COR-L47 (cell line): ENCODE measurements at places on chromosomes 13 and 19.

GRCh38 chr13:97448503-97449251 is 14.7 kb downstream of the RAP2A start:
- no peak for DNase-seq

DNA sequence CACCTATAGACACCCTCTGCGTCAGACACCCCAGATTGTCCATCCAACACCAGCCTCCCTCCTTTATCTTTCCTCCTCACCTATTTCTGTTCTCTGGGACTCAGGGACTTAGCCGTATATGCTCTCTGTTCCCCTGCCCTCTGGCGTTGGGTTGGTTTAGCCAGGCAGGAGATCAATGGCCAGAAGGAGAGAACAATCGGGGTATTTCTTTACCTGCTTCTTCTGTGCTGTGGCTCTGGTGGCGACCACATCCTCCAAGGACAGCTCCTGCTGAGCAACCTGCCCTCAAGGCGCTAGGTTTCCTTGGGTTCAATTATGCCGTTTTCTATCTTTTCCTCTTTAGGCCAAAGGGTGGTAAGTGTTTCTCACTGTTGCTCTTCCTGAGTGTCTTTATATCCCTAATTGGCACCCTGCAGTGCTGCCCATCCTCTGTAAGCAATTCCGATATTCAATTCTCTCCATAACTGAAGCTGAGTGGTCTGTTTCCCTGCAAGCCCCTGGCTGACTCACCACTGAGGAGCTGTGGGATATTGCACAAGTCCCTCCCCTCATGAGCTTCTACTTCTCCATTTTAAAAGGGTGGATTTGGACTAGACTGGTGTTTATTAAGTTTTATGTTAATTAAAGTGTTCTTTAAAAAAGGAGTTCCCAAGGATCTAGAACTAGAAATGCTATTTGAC is 63.7 kb upstream of the TMTC4 start:
- no peak for DNase-seq

DNA sequence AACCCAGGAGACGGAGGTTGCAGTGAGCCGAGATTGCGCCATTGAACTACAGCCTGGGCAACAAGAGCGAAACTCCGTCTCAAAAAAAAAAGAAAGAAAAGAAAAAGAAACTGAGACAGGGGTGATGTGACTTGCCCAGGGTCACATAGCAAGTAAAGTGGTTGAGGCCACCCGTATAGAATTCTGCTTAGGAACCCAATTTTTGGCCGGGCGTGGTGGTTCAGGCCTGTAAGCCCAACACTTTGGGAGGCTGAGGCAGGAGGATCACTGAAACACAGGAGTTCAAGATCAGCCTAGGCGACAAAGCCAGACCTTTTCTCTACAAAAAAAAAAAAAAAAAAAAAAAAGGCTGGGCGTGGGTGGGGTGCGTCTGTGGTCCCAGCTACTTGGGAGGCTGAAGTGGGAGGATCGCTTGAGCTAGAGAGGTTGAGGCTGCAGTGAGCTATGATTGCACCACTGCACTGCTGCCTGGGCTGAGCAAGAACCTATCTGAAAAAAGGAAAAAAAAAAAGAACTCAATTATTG is 1.3 kb downstream of the SNRPA start:
- no peak for DNase-seq

DNA sequence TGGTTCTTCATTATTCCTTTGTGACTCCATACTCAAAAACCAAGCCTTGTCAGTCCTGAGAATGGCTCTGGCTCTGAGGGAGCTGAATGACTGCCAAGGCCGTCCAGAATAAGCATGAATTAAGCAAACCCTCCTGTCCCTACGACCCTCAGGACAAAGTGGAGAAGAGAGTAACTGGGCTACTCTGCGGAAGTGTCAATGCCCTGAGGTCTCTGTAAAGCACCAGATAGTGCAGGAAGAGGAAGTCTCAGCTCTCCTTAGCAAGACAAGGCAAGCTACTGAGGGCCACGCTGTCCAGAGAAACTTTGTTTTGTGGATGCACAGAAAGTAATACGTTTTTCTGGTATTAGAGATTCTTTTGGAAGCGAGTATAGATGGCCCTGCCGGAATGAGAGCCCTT is 94.1 kb downstream of the RNASEH2B start:
- DNase-seq: no peak

DNA sequence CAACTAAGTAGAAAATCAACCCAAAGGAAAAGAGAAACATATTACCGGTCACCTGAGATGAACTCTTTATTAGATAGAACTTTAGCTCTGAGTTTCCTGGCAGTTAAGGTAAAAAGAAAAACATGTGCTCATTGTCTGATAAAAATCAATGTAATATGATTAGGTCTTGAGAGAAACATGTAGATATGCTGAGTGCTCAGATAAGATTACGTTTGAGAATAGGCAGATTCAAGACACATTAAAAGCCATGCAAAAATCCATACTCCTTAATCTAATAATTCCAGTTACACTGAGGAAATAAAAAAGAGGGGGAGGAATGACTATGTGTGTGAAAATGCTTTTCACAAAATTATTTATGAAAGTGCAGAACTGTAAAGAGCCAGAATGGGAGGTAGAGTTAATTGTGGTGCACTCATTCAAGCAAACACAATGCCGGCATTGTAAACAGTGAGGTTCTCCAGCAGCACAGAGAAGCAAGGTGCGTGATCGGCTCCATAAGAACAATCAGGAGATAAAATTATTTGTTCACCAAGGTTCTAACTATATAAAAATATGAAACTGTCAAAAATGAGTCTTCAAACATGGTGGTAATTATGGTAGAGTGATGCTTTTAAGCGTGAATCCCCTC is 88.8 kb downstream of the MBNL2 start:
- no peak for DNase-seq

DNA sequence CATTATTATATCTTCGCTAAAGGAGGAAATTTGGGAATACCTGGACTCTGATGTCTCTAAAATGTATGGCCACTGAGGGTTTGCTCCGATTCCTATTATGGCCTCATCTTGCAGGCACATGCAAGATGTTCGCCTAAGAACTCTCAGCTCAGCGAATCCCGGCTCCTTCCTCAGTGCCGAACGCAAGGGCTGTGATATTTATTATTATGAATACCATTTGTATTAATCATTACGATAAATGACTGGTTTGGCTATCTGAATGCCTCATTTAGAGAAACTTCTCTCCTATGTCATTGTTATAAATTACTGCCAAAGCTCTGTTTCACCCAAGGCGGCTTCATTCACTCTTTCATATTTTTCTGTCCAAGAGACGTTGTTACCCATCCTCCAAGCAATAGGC is 369.7 kb upstream of the TSHZ3 start:
- DNase-seq: no peak

DNA sequence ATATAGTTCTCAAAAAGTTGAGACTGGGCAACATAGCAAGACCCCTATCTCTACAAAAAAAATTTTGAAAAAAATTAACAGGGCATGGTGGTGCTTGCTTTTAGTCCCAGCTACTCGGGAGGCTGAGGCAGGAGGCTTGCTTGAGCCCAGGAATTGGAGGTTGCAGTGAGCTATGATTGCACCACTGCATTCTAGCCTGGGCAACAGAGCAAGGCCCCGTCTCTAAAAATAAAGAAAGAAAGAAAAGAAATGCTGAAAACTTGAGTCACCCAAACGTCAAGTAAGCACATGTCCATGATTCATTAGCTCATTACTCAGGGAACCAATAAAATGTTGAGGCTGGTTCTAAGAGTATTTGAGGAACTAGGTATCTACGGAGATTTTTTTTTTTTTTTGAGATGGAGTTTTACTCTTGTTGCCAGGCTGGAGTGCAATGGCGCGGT is 33.9 kb upstream of the SEMA6B start:
- no peak for DNase-seq

GRCh38 chr19:47230054-47230920 is 712 bp downstream of the BBC3 start:
- no peak for DNase-seq

- DNase-seq: no peak
Measured at GRCh38 chr13:72850959-72851677, 69.2 kb downstream of the PIBF1 start.

DNA sequence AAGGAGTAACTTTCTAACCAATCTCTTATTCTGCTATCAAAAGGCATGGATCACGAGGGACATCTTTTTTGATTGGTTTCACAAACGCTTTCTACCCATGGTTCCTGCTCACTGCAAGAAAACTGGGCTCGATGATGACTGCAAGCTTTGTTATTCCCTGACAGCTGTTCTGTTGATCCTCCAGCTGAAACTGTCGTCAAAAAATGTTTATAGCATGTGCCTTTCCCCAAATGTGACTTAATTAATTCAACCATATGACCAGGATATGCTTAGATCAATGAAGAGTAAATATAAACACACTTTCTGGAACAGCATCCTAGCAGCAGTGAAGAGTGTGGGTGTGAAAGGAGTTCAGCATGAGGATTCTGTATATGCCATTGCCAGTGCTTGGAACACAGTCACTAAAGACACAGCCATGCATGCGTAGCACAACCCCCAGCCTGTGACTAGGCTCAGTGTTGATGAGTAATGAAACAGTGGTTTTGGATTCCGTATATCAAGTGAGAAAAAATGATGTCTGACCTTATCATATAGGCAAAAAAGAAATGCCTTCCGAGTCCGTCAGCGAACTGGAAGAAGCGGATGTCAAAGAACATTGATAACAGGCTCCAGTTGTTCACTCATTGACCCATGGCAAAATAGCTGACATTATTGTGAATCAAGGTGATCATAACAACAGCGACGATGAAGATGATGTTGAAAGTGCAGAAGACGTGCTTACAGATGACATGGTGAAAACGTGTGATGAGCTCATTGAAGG is 347.4 kb downstream of the FGF9 start:
- DNase-seq: no peak

DNA sequence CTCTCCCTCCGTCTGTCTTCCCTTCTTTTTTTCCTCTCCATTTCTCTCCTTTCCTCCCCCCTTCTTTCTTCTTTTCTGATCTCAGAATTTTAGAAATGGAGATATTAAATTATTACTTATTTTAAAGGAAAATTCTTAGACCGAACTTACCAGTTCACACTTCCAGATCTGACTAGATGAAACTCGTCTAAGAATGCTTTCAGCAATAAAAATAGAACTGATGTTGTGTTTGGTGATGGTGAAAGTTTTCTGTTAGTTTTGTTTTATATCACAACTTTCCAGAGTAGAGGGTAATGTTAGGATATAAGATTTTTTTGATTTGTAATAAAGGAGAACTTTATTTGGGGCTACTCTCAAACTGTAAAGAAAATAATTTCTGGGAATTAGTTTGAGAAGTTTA is 29.9 kb downstream of the UCHL3 start:
- DNase-seq: no peak

- DNase-seq: peak; percentile 82
Measured at GRCh38 chr19:8311461-8312260, 3.5 kb upstream of the CD320 start.

DNA sequence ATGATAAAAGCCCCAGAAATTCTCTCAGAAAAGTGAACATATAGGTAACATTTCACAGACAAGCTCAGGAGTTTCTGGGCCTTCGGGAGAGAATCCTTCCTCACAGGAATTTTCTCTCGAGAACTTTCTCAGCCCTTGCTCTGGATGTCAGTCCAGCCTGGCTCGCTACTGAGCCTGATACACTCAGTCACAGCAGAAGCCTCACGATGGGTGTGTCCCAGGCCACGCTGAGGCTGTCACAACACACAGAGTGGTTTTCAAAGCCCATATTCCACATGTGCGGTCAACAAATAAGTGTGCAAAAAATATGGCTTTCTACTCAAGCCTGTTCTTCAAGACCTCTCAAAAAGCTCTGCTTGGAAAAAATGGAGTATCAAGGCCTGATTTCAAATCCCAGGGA is 31.5 kb upstream of the MEDAG start:
- DNase-seq: no peak

DNA sequence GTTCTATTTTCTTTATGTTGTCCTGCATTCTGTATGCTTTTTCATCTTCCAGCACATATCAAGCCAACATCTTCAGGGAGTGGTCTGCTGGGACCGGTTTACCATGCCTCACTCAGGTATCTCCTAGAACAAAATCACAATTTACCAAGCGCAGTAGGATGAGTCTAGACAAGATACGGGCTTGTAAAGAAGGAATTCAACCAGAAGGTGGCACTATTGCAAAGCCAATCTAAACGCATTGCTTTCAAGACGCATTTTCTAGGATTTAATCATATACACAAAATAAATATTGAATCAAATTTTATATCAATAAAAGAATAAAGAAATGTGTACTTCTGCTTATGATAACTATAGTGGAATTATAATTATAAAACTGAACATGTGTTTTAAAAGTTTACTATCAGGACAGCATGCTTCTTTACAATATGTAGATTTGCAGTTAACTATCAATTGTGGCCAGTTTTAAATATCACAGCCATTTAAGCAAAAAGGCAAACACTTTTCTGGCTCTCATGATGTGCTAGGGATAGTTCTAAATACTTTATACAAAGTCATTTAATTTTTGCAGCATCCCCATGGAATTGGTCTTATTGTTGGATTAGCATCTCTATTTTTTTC is 16.1 kb upstream of the TPP2 start:
- DNase-seq: peak; percentile 33

DNA sequence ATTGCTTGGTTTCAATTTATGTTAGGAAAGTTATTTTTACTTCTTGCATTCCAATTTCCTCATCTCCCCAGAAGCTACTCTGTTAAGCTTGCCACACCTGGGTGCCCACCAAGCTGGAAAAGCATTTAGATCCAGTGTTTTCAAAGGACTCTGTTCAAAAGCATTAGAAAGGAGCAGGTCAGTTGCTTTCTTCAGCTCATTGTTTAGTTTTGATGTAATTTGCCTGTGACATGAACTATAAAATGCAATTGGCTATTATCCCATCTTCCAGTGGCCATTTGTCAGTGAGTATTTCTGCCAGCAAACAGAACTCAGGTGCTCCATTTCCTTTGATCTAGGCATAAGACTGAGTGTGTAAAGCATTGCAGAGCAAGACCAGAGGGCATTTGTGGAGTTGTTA is 46.7 kb upstream of the RNF113B start:
- DNase-seq: no peak

GRCh38 chr13:84923831-84924230 is 875.4 kb downstream of the SLITRK6 start:
- no peak for DNase-seq

GRCh38 chr19:37954421-37954874 is 47.4 kb downstream of the SIPA1L3 start:
- no peak for DNase-seq

DNA sequence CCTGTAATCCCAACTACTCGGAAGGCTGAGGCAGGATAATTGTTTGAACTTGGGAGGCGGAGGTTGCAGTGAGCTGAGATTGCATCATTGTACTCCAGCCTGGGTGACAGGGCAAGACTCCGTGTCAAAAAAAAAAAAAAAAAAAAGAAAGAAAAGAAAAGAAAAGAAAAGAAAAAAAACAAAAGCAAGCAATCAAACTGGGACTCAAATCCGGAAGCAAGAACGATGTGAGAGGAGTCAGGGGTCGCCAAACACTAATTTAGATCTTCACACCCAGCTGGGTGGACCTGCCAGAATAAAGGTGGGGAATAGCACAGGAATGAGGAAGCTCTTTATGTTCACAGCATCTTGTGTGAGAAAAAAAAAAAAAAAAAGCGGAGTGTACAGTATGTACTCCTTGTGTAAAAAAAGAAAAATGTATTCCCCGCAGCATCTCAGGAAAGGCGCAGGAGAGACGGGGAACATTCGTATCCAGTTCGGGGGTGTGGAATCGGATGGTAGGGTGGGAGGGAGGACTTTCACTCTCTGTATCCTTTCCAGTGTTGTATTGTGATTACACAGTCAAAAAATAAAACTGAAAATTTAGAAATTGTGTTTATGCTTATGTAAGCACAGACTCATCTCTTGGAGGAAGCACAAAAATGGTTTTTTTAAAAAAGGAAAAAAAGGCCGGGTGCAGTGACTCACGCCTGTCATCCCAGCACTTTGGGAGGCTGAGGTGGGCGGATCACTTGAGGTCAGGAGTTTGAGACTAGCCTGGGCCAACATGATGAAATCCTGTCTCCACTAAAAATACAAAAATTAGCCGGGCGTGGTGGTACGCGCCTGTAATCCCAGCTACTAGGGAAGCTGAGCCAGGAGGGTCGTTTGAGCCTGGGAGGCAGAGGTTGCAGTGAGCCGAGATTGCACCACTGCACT is 7.6 kb downstream of the DNAJB1 start:
- no peak for DNase-seq
